ENCODE measurements at places on chromosomes 5 and 9. TPM values are rescaled to one million over a fixed set of nuclear protein-coding genes. Genes with fewer than 3 reads are reported as not detected.

- DNase-seq = no peak
These were observed 441.6 kb upstream of the BRINP1 start for GRCh38 chr9:119810645-119811429.

DNA sequence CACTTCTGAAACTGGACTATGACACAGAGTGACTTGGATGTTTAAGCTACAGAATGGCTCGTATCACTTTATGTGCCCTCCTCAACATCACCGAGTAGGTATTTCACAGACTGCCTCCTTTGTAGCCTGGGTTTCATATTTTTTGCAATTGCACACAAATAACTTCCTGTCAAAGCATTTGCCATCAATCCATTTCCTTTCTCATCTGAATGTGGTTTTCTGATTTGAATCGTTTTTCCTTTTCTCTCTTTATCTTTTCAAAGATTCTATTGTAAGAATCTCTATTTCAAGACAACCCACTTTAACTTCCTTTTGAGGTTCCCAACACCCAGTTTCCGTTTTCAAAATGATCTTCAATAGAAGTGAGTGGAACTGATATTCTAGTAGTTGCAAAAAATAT, 563.8 kb upstream of the ARRDC3 start:
- no peak for DNase-seq

DNA sequence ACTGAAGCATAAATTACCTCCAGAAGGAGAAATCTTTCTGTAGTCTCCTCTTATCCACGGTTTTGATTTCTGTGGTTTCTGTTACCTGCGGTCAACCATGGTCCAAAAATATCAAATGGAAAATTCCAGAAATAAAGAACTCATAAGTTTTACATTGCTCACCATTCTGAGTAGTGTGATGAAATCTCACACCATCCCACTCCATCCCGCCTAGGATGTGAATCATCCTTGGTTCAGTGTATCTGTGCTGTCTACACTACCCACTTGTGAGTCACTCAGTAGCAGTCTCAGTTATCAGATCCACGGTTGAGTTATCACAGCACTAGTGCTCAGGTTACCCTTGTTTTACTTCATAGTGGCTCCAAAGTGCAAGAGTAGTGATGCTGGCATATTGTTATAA, 371.2 kb downstream of the NFIB start:
- peak; percentile 92 for DNase-seq

DNA sequence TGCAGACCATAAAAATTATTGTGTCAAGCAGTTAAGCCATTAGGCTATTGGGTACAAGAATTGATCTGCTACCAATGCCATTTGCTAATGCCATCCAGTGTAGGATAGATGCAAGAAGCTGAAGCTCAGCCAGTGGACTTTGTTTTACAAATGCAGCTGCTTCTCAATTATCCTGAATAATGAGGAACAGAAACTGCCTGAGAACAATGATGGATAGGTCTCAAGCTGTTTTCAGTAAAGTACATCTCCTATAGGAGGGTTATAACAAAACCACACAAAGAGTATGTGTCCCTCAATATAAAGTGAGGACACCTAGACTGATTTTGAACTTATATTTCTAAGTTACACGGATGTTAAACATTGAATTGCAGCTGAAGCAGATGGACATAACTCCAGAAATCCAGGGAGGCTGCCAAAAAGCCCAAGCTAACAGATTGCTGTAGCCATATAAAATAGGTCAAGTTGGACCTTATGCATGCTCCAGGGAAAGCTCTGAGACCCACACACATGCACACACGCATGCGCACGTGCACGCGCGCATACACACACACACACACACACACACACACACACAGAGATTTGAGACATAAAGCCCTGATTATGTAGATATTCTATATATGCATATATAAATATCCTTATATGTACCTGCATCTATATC, 482.7 kb upstream of the CD180 start:
- DNase-seq = no peak

DNA sequence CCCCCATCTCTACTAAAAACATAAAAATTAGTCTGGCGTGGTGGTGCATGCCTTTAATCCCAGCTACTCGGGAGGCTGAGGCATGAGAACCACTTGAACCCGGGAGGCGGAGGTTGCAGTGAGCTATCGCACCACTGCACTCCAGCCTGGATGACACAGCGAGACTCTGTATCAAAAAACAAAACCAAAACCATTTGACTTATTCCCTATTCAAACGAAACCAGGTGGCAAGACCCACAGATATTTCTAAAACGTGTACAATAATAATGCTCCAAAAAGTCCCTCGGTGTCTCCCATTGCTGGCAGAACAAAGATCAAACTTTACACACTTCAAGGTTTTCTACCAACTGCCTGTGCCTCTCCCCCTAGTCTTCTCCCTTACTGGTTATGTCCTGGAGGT, 29.8 kb downstream of the HMGCR start:
- DNase-seq = no peak

GRCh38 chr9:72540348-72540873, 19.0 kb downstream of the TMC1 start:
- no peak for DNase-seq

GRCh38 chr9:27377811-27378456, 81.0 kb upstream of the EQTN start:
- DNase-seq = no peak

DNA sequence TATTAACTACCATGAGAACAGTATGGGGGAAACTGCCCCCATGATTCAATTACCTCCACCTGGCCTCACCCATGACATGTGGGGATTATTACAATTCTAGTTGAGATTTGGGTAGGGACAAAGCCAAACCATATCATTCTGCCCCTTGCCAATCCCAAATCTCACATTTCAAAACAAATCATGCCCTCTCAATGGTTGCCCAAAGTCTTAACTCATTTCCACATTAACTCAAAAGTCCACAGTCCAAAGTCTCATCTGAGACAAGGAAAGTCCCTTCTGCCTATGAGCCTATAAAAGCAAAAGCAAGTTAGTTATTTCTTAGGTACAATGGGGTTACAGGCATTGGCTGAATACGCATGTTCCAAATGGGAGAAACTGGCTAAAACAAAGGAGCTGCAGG, 180.7 kb upstream of the CDH12 start:
- DNase-seq = no peak

DNA sequence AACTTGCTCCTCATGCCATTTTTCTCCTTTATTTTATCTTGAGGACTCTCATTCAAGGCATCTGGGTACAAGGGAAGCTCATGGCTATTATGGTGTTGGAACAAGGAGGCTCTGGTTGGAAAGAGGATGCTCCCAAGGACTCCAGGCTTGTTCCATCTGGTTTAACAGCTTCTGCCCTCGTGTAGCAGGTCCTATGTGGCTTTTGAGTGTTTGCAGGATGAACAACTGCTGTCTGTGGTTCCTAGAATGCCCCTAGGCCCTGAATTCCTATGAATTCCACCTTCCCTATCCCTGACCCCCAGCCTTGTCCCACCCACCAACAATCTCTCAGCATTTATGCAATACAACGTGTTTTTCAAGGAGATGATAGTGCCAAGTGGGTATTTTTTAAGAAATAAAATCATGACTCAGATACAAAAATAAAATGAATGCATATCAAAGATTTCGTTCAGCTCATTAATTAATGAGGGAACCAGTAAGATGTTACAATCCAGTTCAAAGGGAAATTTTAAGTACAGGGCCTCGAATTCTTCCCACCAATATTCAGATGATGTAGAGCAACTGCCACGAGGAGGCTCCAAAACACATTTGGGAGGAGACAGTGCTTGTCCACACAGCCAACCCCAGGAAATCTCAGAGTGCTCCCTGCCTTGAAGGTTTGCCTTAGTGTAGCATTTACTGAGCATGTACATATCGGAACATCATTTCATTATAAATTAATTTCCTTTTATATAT, 182.0 kb downstream of the MUSK start:
- no peak for DNase-seq

- DNase-seq = no peak
These were observed 104.6 kb upstream of the FAM174A start for GRCh38 chr5:100430268-100431195.

DNA sequence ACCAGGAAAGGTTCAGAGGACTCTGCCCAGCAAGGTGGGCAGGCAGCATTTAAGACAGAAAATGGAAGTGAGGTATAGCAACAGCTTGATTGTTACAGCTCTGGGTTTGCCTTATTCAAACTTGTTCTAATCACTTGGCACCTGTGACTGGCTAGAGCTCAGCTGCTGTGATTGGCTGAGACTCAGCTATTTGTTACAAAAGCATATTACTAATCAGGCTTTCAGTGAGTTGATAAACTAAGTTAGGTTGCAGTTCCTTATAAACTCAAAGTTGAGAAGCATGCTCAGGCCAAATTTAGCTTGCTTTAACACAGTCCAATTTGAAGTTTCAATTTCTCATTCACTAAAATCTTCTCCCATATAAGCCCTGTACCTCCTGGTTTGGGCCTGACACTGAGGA, 56.3 kb downstream of the GDA start:
- DNase-seq = no peak

DNA sequence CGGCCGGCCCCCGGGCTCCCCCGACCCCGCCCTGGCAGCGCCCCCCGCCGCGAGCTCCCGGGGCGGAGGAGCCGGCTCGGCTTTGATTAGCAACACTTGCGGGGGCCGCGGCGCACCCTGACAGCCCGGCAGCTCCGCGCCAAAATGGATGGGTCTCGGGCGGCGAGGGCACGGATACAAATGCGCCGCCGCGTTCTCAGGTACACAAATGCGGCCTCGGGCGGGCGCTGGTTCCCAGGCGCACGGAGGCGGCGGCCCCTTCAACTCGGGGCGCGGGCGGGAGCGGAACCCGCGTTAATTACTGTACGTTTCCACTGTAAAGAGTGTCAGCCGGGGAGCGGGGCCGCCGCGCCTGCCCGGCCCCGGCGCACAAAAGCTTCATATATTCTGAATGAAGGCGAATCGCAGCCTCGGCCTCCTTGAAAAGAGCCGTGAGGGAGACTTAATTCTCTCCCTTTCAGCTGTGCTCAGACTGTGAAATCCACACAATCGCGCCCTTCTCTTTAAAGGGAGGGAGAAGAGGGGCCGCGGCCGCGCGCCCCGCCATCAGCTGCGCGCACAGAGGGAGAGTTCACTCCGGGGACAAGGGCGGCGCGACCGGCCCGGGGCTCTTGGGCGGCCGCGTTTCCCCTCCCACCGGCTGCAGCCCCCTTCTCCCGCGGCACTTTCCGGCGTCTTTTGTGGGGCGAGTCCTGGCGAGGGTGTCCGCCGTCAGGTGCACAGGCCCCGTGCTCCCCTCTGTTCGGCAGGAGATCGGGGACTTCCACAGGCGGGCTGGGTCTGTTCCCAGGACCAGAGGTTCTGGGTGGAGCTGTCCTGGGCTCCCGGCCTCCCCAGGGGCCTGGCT, 27.0 kb downstream of the MSX2 start:
- DNase-seq = no peak

The PCDHA6 gene
- total RNA-seq = not detected

The GHR gene
- total RNA-seq = 0.17 TPM

The SPINK6 gene
- not detected for total RNA-seq

The TMEM8B gene
- 4.2 TPM for total RNA-seq

The ANKRD31 gene
- total RNA-seq = 0.12 TPM
